Aorta (tissue), 5 donors: ENCODE measurements at places on chromosomes 7 and 10. TPM values are rescaled to one million over a fixed set of nuclear protein-coding genes. Genes with fewer than 3 reads are reported as not detected.

The OR2A7 gene
- 4.7 TPM for total RNA-seq

The PCDH15 gene
- total RNA-seq = 0.09 TPM

The PAOX gene
- total RNA-seq = 8.7 TPM

DNA sequence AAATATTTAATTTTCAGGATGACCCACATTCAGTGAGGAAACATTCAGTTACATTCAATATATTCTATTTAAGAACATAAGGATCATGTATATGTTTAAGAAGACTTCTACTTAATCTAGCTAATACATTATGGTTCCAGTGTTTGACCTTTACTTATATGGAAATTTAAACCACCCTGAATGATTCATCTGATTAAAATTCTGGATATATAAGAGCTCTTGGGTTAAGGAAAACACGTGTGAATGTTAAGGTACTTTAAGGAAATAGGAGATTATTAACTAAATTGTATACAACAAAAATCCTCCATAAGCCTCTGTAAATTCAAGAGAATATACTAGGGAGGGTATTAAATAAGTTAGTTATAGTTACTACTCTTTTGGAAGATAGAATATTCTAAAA, 40.9 kb downstream of the HDAC9 start:
- no peak for DNase-seq

DNA sequence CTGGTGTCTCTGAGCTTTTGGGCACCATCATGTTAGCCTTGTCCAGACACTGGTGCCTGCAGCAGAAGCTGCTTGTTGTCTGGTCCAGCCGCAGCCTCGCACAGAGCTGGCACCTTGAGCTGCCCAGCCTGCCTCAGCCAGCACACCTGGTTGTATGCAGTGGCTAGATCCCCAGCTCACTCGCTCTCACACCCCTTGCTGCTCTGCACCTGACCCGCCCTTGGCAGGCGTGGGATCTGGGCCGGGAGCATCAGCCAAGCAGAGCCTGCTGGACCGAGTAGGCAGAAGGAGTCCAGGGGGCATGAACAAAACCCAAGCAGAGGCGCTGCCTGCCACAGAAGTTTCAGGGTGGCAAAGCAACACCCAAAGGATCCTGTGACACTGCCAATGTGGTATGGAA, 79.7 kb upstream of the ITGB1 start:
- no peak for DNase-seq

DNA sequence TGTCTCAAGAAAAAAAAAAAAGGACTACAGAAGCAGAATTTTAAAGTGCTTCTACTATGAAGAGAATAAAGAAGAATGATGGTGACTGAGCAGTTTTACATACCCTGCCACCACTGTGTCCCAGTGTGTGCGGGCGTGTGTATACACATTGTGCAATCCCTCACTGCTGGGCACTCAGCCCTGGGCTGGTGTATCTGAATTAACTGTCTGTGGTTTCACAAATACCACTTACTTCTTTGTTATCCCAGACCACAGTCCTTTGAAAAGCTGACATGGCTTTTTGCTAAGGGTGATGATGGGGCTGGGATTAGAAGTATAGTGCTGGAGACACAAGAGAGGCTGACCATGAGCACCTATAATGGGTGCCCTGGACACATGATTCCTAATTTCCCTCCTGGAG, 21.1 kb upstream of the TRPV6 start:
- DNase-seq = no peak

GRCh38 chr10:126147866-126148587, 240.2 kb downstream of the ADAM12 start:
- no peak for DNase-seq

DNA sequence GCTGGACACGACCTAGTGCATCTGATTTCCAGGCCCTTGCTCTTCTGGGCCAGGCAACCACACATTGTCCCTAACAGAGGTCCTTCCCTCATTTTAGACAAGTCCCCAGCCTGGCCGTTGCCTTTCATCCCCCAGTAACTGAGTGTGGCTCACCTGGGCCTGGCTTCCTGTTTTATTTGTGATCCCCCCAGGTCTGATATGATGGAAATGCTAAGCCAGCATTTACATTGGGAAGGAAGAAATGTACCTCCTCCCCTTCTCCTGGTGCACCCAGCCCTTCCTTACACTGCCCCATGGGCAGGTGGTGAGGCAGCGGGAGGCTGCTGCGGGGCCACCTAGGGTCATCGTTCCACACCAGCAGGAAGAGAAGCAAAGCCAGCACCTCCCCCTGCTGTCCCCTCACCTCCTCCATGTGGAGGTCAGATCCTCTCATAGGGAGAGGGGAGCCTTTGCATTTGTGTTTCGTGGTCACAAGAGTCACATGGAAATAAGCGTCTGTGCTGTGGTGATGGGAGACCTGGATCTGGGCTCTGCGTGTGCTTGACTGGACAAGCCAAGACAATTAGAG, 108.8 kb downstream of the GLRX3 start:
- no peak for DNase-seq

The ST8SIA6 gene
- total RNA-seq = 2.4 TPM

GRCh38 chr7:43625453-43625852, 42.5 kb downstream of the STK17A start:
- DNase-seq = no peak

The TAS2R5 gene
- 1.7 TPM for total RNA-seq

DNA sequence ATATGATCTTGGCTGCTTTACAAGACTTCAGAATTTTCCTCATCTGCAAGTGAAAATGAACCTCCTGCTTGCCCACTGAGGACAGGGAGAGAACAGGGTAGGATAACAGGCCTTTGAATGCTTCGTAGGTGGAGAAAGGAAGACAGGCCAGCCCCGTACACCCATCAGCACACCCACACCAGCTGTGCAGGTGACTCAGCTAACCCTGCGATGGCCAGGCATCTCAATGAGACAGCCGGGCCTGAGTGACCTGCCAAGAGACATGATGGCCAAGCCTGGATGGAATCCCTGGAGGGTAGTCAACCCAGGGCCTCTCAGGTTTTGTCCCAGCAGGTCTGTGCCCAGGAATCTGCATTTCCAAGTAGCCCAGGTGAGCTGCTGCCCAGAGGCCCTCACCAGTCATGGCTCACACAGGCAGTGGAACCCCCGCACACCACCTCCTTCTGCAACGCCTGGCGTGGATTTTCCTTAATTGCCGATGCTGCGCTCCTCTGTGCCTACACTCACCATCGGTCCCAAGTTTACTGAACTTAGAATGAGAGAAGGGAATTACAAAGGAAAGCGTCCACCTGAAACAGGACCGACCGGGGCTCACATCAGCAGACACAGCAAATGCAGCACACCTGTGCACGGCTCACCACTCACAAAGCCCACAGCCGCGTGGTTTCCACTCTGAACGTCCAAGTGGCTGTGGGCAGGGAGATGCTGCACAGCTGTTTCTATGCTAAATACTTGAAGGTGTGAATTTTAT, 163.7 kb downstream of the DIP2C start:
- peak; percentile 66 for DNase-seq

The LIPJ gene
- not detected for total RNA-seq

- DNase-seq = no peak
Measured at GRCh38 chr7:23004247-23004520, 9.7 kb downstream of the HYCC1 start.

- no peak for DNase-seq
Measured at GRCh38 chr7:109456116-109456515, 886.4 kb downstream of the DNAJB9 start.

DNA sequence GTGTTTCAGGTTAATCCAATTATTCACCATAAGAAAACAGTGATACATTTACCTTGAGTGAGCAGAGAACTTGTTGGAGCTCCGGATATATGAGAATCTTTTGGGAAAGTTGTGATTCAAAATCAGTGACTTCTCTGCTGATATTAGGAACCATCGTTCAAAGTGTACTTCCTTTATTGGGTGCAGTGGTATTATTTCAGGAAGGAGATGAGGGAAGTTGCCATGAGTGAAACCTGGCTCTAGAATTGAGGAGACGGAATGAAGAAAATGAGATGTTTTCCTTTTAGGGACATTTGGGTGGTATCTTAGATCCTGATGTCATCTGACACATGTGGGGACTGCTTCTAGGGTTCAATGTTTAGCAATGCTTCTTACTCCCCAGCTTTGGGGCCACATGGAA, 343.9 kb downstream of the ABCA13 start:
- no peak for DNase-seq

The ASIC3 gene
- 2.9 TPM for total RNA-seq

The MRLN gene
- total RNA-seq = not detected

DNA sequence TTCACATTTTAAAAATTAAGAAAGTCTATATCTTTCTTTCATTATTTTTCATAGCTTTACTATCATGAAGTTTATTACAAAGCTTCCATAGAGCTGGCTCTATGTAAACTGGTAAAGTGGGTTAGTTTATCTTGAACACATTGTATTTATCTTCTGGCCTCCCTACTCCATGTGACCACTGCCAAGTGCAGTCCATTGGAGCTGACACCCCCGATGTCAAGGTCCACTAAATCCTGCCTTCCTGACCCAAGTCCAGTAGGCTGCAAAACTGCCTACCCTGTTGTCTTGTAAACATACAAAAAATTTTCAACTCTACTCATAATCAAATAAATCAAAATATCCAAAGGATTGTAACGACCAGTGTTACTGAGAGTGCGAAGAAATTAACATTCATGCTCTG, 10.2 kb downstream of the DNAJC12 start:
- DNase-seq = no peak

The DNA2 gene
- total RNA-seq = 3.9 TPM

DNA sequence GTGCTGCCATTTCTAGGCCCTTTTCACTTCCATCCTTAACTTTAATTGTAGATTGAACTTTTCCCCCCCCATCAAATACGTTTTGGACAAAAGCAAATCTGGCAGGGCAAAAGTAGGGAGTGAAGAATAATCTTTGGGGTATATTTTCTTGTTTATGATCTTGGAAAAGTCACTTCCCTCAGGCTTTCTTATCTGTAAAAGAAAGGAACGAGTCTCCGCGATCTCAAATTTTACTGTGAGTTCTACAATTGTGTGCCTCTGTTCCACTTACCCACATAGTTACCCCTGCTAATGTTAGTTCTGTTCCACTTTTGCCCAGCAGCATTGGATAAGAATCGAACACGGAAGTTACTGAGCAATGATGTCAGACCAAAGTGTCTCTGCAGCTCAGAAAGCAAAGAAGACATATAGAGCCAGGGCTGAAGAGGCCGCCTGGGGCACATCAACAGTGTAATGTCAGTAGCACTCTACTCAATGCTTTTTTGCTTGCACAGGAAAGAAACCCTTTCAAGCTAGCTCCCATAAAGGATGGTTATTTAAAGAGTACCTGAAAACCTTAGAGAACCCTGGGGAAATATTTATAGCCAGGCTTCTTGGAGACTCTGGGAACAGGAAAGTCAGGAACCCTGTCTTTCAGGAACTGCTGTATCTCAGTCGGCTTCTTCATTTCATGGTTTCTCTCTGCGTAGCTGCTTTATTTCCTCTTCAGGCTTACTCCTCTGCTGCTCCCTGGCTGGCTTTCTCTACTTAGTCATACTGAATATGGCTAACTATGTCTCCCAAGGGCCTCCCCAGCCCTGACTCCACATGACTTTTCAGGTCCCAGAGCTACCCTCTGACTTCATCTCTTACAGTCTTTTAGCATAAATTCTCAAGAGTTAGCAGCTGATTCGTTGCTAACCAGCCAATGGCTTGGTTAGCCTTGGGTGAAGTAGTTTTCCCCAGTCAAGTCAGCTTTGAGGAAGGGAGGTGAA, 123.7 kb upstream of the FAM3C start:
- peak; percentile 46 for DNase-seq

The H2BK1 gene
- total RNA-seq = not detected

- DNase-seq = no peak
Measured at GRCh38 chr10:22701132-22701826, 13.1 kb downstream of the PIP4K2A start.

DNA sequence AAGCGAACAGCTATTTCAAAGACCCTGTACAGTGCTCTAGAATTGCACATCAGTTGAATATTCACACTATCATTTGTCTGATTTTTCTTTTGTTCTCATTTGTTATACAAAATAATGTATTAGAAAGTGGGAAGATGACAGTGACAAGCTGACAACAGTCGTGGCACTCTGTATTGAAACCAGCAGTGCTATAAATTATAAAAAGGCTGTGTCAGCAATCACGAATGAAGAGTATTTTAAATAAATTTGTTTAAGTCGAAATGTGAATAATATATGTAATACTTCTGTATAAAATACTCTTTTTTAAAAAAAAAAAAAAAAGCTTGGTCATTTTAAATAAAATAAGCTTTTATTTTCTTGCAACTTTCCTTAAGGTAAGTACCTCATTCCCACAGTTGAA, 122.6 kb downstream of the VPS50 start:
- DNase-seq = no peak

DNA sequence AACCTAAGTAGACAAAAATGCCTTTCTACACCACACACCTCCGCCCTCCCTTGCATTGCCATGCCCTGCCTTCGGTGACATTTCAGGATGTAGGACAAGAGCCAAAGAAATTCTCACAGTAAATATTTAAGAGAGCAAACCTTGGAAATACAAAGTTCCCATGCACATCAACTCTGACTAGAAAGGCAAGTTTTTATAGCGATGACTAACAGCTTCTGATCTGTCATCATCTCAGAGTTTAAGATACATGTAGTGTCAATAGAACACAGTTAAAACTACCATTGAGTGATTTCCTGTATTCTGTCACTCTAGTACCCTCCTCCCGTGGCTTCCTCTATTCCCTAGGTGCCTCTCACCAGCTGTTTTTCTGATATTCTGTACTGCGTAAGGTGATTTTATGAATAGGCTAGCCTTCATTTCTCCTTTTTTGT, 20.7 kb downstream of the SLC16A9 start:
- DNase-seq = no peak

DNA sequence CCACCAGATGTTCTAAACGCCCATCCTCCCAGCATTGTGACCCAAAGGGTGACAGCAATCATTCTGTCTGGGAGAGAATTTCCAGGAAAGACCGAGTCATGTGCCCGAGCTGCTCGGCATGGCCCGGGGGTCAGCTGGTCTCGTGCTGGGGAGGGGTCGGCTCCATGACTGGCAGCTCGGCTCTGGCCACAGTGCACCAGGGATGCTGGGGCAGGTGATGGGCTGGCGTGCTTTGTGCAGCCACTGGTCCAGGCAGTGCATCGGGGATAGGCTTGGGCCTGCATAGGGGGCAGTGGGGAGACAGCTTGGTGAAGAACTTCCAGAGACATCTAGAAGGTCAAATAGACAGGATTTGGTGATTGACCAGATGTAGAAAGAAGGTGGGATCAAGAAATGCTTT, 39.2 kb upstream of the PSMG3 start:
- peak; percentile 41 for DNase-seq

The ZPBP gene
- total RNA-seq = not detected

GRCh38 chr10:95264227-95265051, 26.4 kb downstream of the PDLIM1 start:
- DNase-seq = no peak

GRCh38 chr7:40873248-40873647, 738.4 kb downstream of the SUGCT start:
- DNase-seq = no peak

The UNC5B gene
- 13.0 TPM for total RNA-seq

The TDRD1 gene
- total RNA-seq = 0.19 TPM

The RPP38 gene
- 8.2 TPM for total RNA-seq

- peak; percentile 50 for DNase-seq
Measured at GRCh38 chr10:10891124-10892082, 126.3 kb upstream of the CELF2 start.

The KMT2C gene
- total RNA-seq = 123 TPM
